ENCODE measurements at places on chromosomes 5 and 9.

DNA sequence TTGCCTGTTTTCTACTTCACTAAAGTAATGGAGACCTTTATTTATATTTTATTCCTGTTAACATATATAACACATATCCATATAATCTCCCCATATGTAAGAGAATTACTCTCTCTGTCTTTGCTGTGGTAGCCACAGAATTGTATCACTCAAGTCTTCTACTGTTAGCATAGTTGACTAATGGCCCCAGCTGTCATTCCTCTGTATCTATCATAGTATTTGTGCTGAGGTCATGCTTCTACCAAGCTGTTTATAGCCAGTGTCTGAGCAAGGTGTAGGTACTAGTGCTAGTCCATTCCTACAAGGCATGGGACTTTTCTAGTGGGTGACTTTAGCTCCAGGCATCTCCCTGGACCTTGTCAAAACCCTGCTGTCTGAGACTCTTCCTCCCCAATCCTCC is 244.1 kb downstream of the KIAA0825 start:
- no peak for DNase-seq

- DNase-seq: no peak
Observed at GRCh38 chr5:15363601-15364000, 136.4 kb upstream of the FBXL7 start.

GRCh38 chr5:119795768-119796167 is 166.4 kb downstream of the FAM170A start:
- no peak for DNase-seq

GRCh38 chr9:129869585-129870501 is 34.6 kb downstream of the USP20 start:
- DNase-seq: no peak

DNA sequence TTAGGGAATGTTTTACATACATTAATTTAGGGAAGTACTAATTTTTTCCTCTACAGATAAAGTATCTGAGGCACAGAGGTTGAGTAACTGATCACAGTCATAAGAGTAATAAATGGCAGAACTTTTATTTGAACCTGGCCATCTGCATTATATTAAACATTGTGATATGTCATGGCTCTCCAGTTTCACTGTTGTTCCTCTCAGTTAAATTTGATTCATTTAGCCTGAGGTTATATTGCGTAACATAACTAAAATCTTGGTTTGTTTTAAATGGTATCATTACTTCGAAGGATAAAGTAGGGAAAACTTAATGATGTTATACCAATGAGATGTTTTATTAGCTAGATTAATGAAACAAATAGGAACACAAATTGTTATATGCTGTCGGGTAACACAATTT is 284.4 kb downstream of the KDM4C start:
- no peak for DNase-seq

DNA sequence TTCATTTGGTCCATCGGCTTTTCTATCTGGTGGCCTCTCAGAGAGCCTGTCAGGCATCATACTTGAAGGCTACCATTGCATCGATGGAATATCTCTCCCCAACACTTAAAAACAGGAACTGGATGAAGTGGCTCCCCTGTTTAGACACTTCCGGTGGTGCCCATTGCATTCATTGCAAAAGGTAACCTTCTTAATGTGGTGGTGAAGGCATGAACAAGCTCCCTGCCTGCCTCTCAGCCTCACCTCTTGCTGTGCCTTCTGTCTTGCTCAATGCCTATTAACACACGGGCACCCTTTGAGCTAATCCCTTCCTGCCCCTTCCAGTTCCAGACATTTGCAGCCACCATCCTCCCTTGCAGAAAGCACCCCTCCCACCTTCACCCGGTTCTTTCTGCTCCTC is 233.1 kb upstream of the MSX2 start:
- DNase-seq: no peak

DNA sequence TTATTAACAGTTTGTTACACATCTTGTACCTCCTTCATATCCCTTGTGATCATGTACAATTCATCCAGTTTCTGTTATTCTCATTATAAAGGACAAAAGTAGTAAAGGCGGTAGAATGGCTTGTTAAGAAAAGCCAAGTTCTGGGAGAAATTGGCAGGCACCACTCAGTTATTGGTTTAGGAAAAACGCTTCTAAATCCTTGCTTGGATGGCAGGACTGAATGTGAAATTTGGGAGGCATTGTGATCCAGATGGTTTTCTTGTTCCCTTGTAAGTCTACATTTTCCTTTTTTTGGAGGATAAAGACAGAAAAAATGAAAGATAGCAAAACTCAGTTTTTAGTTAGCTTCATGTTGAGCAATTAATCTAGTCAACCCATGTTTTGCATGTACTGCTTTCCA is 130.2 kb downstream of the MAT2B start:
- DNase-seq: no peak

- no peak for DNase-seq
Observed at GRCh38 chr9:123883634-123884033, 46.3 kb downstream of the DENND1A start.

DNA sequence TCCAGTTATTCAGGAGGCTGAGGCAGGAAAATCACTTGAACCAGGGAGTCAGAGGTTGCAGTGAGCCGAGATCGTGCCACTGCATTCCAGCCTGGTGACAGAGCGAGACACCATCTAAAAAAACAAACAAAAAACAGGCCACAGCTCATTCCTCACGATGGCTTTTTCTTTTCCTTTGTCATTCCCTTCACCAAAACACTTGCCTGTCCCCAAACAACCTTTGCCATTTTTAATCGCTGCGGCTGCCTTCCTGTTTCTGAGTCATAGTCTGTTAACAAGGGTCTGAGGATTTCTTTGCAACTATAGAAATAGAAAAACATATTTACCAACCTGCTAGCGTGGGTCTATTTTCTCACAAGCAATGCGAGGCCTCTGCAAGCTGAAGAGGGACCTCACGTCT is 123.0 kb upstream of the FSTL4 start:
- DNase-seq: no peak

DNA sequence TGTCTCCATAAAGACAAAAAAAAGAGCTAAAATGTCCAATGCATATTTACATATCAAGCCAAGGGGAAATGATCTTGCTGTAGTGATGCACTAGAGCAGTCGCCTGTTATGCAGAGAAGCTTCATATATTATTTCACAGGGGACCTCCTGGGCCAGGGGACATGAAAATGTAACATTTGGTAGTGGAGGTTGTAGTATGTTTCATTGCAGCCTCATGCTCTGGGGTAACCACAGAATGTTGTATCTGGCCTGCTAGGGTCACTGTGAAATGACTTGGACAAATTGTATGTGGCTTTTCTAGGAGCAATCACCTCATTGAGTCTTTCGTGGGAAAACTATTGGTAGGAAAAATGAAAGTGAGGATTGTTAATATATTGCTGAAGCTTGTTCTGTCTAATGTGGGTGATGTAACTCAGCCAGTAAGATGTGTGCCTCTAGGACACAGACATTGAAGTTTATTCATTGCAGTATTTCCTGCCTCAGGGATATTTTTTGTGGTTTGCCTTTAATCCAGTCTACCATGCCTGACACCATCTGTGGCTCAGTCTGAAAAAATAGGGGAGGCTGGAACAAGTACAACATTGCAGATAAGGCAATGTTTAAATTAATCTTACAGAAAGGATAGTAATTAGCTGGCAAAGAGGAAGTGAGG is 430.8 kb upstream of the TNC start:
- DNase-seq: no peak

GRCh38 chr5:154031937-154032489 is 6.7 kb downstream of the FAM114A2 start:
- DNase-seq: no peak

GRCh38 chr9:89530726-89531125 is 32.8 kb upstream of the SEMA4D start:
- no peak for DNase-seq

GRCh38 chr5:124662181-124662781 is 84.2 kb downstream of the ZNF608 start:
- no peak for DNase-seq

DNA sequence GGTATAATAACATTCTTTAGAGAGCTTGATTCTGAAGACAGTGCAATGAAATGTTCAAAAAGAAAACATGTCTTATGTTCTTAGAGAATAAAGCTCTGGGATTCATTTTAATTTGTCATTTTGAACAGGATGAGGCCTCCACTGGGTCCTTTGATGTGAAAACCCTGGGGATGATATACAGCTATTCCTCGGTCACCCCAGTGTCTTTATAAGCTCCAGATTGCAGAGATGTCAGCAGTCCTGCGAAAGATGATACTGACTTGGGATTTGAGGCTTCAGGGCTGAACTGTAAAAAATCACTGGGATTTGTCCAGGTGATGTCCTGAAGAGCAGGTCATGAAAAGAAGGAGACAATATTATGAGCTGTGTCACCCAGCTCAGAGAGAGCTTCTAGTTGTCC is 529.7 kb upstream of the ZNF608 start:
- DNase-seq: no peak

DNA sequence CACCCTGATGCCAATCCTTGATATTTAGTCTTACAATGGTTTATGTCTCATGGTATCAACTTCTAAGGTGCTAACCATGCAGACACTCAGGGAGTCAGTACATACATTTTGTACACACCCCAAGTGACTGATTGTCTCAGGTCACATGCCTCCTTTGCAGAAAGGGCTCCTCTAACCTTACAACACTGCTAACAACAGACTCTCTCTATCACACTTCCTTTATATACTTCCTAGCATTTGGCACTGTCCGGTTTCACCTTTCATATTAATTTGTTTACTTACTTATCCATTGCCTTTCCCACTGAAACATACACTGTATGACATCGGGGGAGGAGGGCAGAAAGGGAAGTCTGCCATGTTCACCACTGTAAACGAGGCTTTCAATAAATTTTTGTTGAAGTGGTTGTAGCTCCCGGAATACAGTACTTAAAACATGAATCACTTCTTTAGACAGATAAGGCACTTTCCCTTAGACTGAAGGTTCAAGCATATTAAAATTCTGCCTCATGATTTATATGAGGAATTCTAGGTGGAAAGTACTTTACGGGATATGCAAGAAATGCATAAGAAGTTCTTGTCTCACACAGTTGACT is 20.6 kb downstream of the EMB start:
- DNase-seq: no peak

DNA sequence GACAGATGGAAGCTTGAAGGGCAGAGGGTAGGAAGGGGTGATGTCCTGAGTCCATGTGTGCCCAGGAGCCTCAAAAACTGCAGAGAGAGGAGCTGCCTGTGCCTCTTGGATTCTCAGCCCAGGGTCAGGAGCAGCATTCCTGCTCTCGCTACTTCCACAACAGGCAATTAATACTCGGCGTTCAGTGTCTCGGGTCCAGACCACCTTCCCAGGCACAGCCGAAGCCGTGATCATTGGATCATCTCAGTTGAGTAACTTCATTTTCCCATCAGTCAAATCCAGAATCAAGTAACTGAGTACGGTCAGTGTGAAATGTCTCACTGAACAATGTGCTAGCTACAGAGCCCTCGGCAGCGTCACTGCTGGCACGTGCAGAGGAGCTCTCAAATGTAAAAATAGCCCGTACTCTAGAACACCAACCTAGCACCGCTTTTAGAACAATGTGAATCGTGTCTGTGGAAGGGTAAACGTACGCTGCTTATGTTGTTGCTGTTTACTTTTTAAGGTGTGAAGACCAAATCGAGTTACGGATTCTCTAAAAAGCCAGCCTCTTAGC is 63.5 kb upstream of the IRX4 start:
- DNase-seq: no peak

GRCh38 chr9:25513509-25514033 is 164.7 kb downstream of the TUSC1 start:
- DNase-seq: no peak

DNA sequence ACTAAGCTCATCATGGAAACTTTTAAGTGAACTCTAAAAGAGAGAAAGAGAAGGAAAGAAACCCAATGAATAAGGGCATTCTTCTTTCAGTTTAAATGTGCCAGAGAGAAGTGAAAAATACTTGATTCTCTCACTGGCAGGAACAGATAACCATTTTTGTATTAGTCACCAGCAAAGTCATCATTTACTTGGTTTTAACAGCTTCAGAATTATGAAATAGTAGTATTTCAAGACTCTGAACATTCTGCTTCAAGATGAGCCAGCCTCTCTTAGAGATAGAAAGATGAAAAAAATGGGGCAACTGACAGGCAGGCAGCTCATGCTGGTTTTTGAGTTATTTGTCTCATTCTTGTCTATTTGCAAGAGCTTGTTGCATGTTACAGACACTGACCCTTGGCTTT is 103.5 kb downstream of the GCNT1 start:
- DNase-seq: no peak

GRCh38 chr5:26329562-26330189 is 708.7 kb downstream of the CDH9 start:
- DNase-seq: no peak

- DNase-seq: no peak
Observed at GRCh38 chr5:89686081-89686765, 723.3 kb downstream of the CETN3 start.

GRCh38 chr9:38412751-38413150 is 11.5 kb downstream of the IGFBPL1 start:
- DNase-seq: no peak

DNA sequence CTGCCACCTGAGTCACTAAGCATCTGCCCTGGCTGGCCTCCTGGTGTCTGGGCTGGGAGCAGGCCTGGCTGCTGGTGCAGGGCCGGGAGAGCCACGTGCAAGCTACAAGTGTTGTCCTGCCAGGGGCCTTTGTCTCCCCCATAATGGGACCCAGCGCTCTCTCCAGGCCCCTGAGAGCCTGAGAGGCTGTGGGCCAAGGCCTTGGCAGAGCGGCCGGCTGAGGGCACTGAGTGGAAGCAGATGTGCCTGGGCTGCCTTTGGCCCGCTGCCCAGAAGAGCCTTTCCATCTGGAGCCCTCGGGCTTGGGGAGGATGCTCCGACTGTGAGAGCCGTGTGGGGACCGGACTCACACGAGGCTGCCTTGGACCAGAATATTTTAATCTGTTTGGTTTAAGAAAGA is 185.5 kb downstream of the RGS3 start:
- no peak for DNase-seq

GRCh38 chr9:131404581-131404980 is 10.7 kb downstream of the PRRC2B start:
- no peak for DNase-seq

DNA sequence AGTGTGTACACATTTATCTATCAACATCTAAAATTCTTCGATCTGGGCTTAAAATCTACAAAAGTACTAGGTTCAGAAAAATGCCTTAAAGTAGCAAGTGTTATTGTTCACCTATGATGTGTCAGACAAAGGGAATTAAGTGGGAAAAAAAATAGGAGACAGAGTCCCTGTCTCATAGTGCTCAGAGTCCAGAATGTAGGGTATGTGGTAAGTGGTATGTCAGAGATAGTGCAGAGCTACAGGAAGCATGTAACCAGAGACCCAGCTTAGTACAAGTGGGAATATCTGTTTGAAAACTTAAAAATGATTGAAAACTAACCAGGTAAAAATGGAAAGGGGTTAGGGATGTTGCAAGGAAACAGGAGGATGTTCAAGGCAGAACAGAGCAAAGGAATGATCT is 482.8 kb downstream of the ELAVL2 start:
- no peak for DNase-seq

Measured in activated naive CD4-positive, alpha-beta T cell treated with anti-CD3 and anti-CD28 coated beads, Interleukin-2, amount 50 U/mL, for 16 hours (primary cell).